ENCODE measurements at places on chromosomes 13 and 19.

DNA sequence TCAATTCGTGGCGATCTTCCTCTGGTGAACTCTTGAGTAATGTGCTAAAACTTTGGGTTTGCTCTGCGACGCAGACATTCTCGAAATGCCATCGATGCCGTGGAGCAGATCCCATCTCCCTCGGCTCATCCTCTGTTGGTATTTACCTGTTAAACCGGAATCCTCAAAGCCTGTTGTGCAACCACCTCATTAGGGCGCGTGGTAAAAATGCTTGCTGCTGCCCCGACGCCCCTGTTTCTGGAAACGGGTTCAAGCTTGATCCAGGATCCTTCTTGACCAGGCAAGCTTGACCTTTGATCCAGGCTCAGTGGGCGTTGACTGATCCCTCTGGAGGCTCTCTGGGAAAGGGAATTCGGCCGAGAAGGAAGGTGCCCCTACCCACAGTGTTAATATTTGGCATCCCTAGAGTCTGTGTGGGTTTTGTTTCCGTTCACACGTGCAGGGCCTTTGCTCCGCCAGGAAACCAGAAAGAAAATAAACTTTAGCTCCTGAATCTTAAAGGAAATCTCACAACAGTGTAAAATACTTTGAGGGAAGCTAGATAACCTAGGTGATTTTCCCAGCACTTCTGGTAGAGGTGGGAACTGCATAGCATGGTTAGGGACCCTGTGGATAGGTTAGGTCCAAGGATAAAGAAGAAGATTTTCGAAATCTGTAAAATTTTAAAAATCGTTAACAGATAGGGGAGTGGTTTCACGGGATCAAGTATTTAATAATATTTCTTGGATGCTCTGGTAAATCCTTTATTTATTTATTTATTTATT is 1.1 kb downstream of the LSM14A start:
- DNase-seq, result peak; percentile 16

DNA sequence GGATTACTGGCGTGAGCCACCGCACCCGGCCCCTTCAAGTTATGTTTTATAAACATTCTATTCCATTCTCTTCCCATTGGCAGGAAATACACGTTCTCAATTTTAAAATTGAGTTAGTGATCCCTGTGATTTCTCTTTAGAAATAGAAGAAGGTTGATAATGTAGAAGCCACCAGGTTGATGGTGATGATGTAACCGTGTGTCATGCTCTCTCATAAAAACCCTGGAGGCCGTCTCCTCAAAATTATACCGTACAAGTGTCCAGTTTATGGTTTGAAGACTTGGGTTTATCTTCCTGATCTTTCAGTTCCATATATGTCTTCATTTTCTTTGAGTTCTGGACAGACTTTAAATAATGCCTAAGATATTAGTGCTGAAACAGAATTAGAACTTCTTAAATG is 32.2 kb downstream of the COG3 start:
- no peak for DNase-seq

DNA sequence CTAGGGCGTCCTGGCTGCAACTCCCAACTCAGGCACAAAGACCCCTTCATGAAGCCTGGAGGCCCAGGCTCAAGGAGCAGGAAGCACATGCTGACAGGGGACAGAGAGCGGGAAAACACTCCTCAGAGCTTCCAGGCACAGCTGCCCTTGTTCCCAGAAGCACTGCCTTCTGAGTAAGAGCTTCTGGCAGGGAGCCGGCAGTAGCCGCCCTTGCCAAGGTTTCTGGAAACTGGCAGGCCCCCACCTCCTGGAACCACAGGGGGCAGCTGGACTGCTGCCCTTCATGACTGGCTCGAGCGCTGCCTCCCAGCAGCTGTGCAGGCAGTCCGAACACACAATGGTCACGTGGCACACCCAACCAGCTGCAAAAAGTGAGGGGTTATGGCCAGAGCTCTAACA is 33.6 kb upstream of the EPHX3 start:
- no peak for DNase-seq

DNA sequence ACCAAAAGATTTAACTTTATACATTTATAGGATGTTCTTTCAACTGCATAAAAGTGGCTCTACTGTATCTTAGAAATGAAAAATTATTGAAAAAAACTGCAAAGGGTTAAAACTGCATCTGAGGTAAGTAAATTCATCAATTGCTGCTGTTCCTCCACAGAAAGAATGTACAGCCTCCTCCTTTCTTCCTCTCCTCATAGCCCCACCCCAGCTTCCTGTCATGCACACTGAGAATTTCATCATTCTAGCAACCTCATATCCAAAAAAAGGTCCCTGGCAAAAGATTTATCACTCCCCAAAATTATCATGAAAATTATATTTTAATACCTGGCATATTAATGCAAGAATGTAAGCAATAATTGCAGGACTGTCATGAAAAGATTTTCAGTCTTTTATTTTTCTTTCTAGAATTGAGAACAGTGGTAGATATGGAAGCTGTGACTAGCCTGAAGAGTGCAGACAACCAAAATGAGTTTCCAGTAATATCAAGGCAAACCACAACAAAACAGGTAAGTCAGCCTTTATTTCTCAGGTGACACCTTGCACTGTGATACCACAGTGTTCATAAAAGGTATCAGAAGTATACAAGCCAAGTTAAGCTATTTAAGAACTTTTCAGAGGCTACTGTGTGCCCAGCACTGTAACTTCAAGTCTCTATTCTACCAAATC is 110.8 kb downstream of the SUCLA2 start:
- DNase-seq, result no peak

DNA sequence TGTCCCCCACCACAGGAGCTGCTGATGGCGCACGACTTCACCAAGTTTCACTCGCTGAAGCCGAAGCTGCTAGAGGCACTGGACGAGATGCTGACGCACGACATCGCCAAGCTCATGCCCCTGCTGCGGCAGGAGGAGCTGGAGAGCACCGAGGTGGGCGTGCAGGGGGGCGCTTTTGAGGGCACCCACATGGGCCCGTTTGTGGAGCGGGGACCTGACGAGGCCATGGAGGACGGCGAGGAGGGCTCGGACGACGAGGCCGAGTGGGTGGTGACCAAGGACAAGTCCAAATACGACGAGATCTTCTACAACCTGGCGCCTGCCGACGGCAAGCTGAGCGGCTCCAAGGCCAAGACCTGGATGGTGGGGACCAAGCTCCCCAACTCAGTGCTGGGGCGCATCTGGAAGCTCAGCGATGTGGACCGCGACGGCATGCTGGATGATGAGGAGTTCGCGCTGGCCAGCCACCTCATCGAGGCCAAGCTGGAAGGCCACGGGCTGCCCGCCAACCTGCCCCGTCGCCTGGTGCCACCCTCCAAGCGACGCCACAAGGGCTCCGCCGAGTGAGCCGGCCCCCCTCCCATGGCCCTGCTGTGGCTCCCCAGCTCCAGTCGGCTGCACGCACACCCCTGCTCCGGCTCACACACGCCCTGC is 4.4 kb upstream of the NOP53 start:
- no peak for DNase-seq

- DNase-seq, result no peak
Measured at GRCh38 chr13:54628383-54628782, 1599.8 kb downstream of the OLFM4 start.

DNA sequence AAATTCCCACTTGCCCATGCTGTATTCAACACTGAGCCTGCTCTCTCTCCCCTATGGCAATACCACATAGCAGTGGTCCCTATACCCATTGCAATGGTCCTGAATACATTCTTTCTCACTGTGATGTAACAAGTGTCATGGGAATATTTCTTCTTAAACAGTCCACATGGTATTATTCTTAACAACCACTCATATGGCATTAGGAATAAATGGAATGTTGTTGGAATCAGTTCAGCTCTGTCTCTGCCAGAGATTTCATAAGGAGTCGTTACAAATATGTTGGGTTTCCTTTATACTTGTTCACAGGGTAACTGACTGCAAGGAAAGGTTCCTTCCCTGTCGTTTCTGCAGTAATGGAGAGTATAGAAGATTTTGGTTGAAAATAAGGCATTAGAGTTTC is 128.3 kb upstream of the SPATA13 start:
- no peak for DNase-seq

GRCh38 chr13:56670563-56670962 is 470.2 kb upstream of the PRR20A start:
- no peak for DNase-seq

DNA sequence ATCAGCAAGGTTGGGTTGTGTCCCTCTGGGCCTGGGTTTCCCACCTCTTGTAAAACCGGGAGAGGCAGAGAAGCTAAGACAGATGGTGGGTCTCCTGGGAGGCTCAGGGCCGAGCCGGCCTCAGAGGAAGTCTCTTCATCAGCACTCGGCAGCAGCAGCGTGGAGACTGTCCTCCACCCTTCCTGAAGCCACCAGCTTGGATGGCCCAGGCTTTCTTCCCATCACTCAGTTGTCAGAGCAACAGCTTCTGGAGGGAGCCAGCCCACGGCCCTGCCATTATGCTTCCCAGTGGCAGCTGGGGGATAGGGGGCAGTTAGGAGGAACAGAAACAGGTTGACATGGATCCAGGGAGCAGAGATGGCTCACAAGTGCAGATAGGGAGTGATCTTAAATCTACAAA is 191.0 kb downstream of the KATNAL1 start:
- no peak for DNase-seq

- no peak for DNase-seq
Measured at GRCh38 chr19:45440259-45440638, 16.5 kb upstream of the ERCC1 start.

DNA sequence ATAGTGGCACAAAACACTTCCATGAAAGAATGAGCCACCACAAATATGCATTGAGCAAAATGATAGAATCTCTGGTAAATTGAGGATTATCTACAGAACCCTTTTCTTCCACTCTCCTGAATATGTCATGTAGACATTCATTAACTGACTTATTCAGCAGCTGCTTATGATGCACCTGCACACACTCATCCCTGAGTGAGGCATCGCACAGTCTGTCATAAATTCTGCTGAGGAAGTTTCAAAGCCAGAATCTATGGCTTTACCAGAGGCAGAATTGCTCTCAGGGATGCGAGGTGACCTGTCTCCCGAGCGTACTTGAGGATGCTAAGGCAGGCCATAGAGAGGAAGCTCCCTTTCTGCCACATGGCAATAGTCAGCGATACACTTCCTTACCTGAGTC is 1090.2 kb downstream of the UQCRFS1 start:
- DNase-seq, result no peak

DNA sequence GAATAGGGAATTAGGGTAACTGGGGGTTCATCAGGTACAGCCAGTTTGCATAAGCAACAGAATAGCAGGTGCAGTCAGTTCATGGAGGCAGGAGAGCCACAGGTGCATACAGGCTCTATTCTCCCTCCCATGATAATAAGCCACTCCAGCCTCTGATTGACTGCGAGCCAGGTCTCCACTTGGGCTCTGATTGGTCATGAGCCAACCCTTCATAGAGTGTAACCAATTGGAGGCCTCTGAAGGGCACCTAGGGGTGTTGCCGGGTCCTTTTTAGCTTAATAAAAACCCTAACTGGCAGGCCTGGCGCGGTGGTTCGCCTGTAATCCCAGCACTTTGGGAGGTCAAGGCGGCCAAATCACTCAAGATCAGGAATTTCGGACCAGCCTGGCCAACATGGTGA is 8.7 kb upstream of the CKM start:
- no peak for DNase-seq

DNA sequence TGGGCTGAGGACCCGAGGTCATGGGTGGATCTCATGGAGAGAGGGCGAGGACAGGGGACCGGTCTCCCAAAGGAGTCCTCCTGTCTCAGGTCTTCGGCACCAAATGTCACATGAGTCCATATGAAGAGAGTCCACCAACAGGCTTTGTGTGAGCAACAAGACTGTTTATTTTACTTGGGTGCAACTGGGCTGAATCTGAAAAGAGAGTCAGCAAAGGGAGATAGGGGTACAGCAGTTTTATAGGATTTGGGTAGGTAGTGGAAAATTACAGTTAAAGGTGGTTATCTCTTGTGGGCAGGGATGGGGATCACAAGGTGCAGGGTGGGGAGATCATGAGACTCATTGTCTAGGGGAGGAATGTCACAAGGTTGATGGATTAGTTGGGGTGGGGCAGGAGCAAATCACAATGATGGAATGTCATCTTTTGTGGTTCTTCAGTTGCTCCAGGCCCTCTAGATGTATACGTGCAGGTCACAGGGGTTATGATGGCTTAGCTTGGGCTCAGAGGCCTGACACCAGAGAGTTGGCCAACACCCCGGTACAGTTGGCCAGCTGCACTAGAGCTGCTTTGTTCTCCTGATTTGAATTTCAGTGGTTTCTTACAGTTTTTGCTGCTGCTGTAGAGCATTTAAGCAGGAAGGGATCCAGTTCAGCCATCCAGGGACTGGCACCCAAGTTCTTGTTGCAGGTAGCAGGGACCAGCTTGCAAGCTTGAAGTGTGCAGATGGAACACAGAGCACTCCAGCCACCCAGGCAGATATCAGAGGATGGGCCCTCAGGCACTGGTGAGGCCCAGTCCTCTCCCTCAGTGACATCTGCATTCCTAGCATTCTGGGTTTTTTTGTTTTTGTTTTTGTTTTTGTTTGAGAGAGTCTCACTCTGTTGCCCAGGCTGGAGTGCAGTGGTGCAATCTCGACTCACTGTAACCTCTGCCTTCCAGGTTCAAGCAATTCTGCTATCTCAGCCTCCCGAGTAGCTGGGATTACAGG is 26.4 kb upstream of the IGFL1 start:
- no peak for DNase-seq

DNA sequence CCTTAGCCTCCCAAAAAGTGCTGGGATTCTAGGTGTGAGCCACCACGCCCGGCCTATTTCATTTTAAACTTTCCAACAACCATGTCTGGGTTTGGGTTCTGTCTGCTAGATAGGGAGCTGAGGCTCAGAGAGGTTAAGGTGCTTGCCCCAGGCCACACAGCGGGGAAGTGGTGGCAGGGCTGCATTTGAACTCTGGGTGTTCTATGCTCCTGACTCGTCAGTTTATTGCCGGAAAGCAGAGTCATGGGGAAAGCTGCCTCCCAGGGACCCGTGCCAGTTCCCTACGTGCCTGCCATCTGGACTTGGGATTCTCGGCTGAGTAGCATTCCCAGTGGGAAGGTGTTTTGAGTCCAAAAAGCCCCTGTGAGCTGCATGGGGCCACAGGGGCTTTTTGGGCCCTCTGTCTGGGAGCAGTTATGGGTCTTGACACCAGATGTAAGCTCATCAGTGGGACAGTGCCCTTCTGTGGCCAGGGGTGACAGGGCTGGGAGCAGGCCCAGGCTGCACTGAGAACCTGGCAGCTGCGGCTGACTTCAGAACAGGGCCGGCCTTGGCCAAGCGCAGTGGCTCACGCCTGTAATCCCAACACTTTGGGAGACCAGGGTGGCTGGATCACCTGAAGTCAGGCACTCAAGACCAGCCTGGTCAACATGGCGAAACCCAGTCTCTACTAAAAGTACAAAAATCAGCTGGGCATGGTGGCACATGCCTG is 10.9 kb downstream of the RFX1 start:
- no peak for DNase-seq
